GM12878 (cell line): ENCODE measurements at places on chromosomes 11 and 22. TPM values are rescaled to one million over a fixed set of nuclear protein-coding genes. Genes with fewer than 3 reads are reported as not detected.
A peak's percentile ranks its signal among the peaks of the same experiment; 100 is the strongest.

Gene VWA5A
- 1.0 and 1.6 TPM in 2 replicates for polyA plus RNA-seq

Gene SESN3
- 0.57 and 0.64 TPM in 2 replicates for polyA plus RNA-seq

Gene TSSK2
- polyA plus RNA-seq: not detected in 2 replicates

Gene POTEH
- 0.06 and 0.08 TPM in 2 replicates for polyA plus RNA-seq

Gene CD6
- polyA plus RNA-seq: 7.2 and 7.6 TPM in 2 replicates

Gene SYNGR1
- 6.2 and 6.3 TPM in 2 replicates for polyA plus RNA-seq

Gene APOBEC3B
- 40.7 and 41.0 TPM in 2 replicates for polyA plus RNA-seq

Gene NKAPD1
- 17.9 and 19.2 TPM in 2 replicates for polyA plus RNA-seq

Gene MN1
- polyA plus RNA-seq: 0.14 TPM in 1 of 2 replicates, not detected in the other

Gene XNDC1N
- 9.9 and 12.8 TPM in 2 replicates for polyA plus RNA-seq

Gene DNAJB13
- not detected in 2 replicates for polyA plus RNA-seq

Gene TMEM184B
- polyA plus RNA-seq: 13.8 and 17.1 TPM in 2 replicates

Gene CCDC73
- polyA plus RNA-seq: 0.20 and 0.22 TPM in 2 replicates

Gene PKDREJ
- polyA plus RNA-seq: not detected in 2 replicates

Gene PPP6R2
- polyA plus RNA-seq: 25.7 and 26.5 TPM in 2 replicates

Gene FOLR1
- polyA plus RNA-seq: not detected in 2 replicates

DNA sequence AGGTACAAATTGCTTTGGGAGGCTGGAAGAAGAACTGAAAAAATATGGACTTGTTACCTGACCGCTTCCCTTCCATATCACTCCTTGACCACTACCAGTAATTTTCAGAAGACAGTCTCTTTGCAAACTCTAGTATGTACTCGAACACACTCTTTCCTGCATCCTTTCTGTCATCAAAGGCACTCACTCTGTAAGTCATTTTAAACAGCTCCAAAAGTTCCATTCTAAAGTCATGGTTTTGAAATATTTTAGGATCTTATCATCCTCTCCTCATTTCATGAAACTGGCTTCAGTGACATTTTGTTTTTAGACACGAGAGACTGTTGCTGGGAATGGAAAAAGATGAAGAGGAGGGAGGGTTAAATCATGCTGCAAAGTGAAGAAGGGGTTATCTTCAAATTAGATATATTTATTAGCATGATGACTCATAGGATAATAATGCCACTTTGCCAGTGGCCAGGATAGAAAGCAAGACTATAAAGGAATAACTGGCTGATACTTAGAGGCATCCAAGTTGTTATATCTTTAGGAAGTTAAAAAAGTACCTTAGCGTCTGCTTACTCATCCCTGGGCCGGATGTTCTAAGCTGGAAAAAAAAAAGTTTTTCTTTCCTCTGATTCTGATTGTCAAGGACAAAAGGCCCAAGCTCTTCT, 549.3 kb downstream of the METTL15 start:
- no peaks in the 10 kb centered on the region for H3K4me1 ChIP-seq
- H3K27me3 ChIP-seq: no peaks in the 10 kb centered on the region
- H3K36me3 ChIP-seq: no peaks in the 10 kb centered on the region
- no peak for DNase-seq
- no peak overlapping the region for H3K27ac ChIP-seq
- no peak overlapping the region for H3K4me3 ChIP-seq

DNA sequence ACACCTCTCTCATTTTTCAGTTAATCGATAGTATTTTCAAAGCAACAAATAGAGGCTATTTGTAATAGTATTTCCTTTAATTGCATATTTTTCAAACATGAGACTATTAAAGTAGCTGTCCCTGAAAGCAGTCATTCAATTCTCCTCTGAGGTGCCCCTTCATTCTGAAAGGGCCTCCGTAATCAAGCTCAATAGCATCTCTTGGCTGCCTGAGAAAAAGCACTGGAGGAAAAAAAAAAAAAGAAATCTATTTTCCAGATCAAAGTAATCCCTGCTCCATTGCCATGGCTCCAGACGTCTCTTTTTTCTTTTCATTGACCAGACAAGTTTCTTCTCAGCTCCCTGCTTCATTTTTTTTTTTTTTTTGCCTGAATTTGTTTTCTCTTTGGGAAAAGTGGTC, 154.5 kb upstream of the BLID start:
- H3K36me3 ChIP-seq: no peaks in the 10 kb centered on the region
- no peaks in the 10 kb centered on the region for H3K4me1 ChIP-seq
- no peak overlapping the region for H3K27ac ChIP-seq
- no peak for DNase-seq
- H3K4me3 ChIP-seq: no peak overlapping the region

DNA sequence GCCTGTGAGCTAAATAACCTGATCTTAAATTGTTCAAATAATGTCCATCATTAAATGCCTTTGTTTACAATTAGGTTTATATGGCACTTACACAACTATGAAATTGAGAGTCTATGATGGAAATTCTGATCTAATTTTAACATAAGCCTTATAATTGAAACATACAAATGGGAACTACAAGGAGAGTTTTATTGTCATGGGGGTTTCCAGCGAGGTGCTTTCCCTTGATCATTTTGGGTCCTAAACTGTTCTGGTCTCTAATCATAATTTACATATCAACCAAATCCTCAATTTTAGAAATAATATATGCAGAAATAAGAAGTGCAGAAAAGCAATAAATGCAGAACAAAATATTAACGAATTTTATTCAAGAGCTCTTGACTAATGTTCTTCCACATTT, 44.9 kb downstream of the RRAS2 start:
- peak overlapping the region; percentile 4; the same call in 1 of the 2 replicates for H3K4me3 ChIP-seq
- H3K27ac ChIP-seq: peak overlapping the region; percentile 75
- peaks cover 62% of the 10 kb centered on the region for H3K4me1 ChIP-seq
- no peak for DNase-seq

DNA sequence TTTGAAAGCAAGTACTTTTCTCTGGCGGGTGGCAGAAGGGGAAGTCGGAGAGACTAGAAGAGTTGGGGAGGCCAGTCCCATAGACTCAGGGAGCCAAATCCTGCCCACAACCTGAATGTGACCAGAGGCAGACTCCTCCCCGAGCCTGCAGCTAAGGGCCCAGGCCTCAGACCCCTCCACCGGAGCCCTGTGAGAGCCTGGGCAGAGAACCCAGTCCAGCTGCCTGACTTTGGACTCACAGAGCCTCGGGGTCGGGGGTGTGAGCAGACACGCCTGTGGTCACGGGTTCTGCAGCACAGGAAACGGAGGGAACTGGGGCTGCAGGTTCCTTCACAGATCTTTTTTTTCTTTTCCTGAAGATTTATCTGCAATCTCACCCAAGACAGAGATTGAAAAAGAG, 312.3 kb downstream of the CTTN start:
- no peak overlapping the region for H3K27ac ChIP-seq
- no peaks in the 10 kb centered on the region for H3K36me3 ChIP-seq
- no peak for DNase-seq
- H3K4me3 ChIP-seq: no peak overlapping the region
- no peaks in the 10 kb centered on the region; the same call in 1 of the 2 replicates for H3K27me3 ChIP-seq
- H3K4me1 ChIP-seq: no peaks in the 10 kb centered on the region

GRCh38 chr11:1307163-1307870, 2.1 kb downstream of the TOLLIP start:
- H3K36me3 ChIP-seq: no peaks in the 10 kb centered on the region
- peaks cover 33% of the 10 kb centered on the region for H3K4me1 ChIP-seq
- H3K4me3 ChIP-seq: peak overlapping the region; percentile 47; the same call in 1 of the 2 replicates

- H3K36me3 ChIP-seq: no peaks in the 10 kb centered on the region
- no peak for DNase-seq
- H3K27ac ChIP-seq: no peak overlapping the region
- H3K27me3 ChIP-seq: no peaks in the 10 kb centered on the region
- no peaks in the 10 kb centered on the region for H3K4me1 ChIP-seq
- no peak overlapping the region for H3K4me3 ChIP-seq
Observed at GRCh38 chr11:35825386-35825785, 118.5 kb upstream of the LDLRAD3 start.

DNA sequence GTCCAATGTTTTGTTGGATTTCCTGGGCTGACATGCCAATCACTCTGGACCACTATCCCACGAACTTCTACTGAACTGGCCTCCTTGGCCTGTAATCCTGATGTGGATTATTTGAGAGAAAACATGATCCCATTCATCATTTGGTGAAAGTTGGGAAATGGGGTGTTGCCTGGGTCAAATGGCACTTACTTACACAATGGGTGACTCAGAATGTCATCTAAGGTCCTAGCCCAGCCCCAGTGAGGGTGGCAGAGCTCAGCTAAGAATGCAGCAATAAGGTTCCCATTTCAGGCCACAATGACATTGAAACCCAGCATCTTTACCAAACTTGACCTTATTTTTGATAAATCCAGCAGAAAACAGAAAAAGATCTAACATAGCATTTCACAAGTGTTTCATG, 8.0 kb upstream of the DSCAML1 start:
- H3K4me1 ChIP-seq: peaks cover 17% of the 10 kb centered on the region
- DNase-seq: no peak
- H3K27ac ChIP-seq: no peak overlapping the region
- H3K27me3 ChIP-seq: no peaks in the 10 kb centered on the region
- H3K36me3 ChIP-seq: no peaks in the 10 kb centered on the region

GRCh38 chr11:297586-298405, 1.5 kb downstream of the IFITM5 start:
- H3K4me1 ChIP-seq: peaks cover 3% of the 10 kb centered on the region
- no peak overlapping the region for H3K27ac ChIP-seq
- no peaks in the 10 kb centered on the region for H3K36me3 ChIP-seq
- DNase-seq: no peak
- H3K27me3 ChIP-seq: no peaks in the 10 kb centered on the region; the same call in 1 of the 2 replicates
- H3K4me3 ChIP-seq: no peak overlapping the region

GRCh38 chr11:132095230-132096131, 725.1 kb downstream of the NTM start:
- no peaks in the 10 kb centered on the region for H3K4me1 ChIP-seq
- no peak for DNase-seq
- no peak overlapping the region for H3K4me3 ChIP-seq
- H3K27me3 ChIP-seq: no peaks in the 10 kb centered on the region

DNA sequence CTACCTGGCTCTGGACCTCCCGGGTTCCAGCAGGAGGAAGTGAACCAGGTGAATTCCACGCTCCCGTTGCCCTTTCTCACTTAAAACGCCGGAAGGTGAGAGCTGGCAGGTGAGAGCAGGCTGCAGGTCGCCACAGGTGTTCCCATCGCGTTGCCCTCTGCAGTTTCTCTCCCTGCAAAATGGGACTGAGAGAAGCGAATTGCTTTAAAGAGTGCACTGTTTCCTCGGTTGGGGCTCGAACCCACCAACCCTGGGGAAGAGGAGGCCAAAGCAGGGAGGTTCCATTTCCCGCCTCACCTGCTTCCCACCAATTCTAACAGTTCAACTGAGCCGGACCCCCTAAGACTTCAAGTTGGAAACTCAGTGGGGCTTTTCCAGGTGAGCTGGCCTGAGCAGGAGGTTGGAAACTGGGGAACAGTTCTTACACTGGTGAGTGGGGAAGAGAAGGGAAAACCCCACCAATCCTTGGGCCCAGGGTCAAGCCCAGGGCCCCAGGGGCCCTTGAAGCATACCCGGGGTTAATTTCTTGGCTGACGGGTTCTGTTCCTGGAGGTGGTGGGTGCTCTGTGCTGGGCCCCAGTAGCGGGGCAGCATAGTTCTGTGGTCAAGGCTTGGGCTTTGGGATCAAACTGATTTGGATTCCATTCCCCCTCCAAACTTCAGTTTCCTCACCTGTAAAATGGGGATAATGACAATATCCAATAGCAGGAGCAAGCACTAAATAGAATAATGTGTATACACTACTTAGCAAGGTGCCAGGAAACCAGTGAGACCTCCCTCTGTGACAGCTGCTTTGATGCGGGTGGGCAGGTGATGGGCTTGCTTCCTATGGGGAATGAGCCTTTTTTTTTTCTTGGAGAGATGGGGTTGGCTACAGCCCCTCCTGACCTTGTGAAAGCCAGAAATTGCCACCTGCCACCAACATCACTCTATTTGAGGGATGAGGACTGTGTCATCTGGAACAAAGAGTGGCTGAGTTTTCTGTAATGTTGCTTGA, 788 bp downstream of the CD82 start:
- H3K27ac ChIP-seq: peak overlapping the region; percentile 83
- H3K27me3 ChIP-seq: no peaks in the 10 kb centered on the region
- peaks cover 35% of the 10 kb centered on the region for H3K4me1 ChIP-seq
- H3K4me3 ChIP-seq: peak overlapping the region; percentile 89

DNA sequence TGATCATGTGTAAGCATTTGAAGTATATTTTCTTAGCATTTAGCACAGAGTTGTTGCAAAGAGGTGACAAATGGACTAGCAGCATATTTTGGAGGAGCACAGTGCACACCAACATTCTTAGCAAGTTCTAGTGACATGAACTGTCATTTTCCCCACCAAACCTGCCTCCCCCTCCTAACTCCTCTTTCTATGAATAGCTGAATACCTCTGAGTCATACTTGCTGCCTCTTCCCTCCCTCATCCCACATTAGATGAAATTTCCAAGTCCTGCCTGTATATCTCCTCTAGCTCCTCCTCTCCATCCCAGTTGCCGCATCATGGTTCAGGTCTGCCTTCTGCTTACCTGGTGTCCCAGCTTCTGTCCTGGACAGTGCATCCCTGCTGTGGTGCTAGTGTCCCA, 7.2 kb downstream of the OSBP2 start:
- peaks cover 24% of the 10 kb centered on the region for H3K4me1 ChIP-seq
- no peaks in the 10 kb centered on the region for H3K27me3 ChIP-seq
- no peak for DNase-seq
- no peak overlapping the region for H3K4me3 ChIP-seq
- no peaks in the 10 kb centered on the region for H3K36me3 ChIP-seq

GRCh38 chr11:16338393-16338792, 18.0 kb downstream of the SOX6 start:
- H3K27ac ChIP-seq: no peak overlapping the region
- H3K4me3 ChIP-seq: no peak overlapping the region
- H3K27me3 ChIP-seq: no peaks in the 10 kb centered on the region
- no peaks in the 10 kb centered on the region for H3K4me1 ChIP-seq
- no peak for DNase-seq

DNA sequence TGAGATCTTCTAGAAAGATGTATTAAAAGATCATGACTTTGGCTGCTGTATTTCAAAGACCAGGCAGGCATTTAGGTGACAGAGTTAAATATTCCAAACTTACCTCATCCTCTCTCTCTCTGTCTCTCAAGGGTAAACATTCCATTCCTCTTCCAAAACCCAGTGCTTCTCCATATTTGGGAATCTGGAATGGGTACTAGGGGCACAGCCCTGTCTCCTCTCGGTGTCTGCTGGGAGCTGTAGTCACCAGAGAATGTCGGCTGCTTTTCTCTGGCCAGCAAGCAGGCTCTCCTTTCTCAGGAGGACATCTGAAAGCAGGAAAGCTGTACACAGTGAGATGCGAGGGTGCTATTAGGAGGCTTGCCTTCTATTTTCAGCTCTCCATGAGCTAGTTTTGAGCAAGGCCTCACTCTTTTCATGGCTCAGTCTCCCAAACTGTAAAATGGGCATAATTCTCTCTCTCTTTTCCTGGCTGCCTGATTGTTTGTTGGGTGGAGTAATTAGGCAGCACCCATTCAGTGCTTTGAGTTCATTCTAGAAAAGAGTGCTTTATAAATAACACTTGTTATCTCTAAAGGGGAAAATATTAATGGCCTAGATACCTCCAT, 9.3 kb upstream of the PEX26 start:
- H3K27me3 ChIP-seq: no peaks in the 10 kb centered on the region
- DNase-seq: no peak
- H3K4me1 ChIP-seq: peaks cover 31% of the 10 kb centered on the region
- H3K27ac ChIP-seq: no peak overlapping the region

GRCh38 chr22:22836635-22837034, 51.0 kb upstream of the IGLL5 start:
- DNase-seq: no peak
- H3K4me3 ChIP-seq: no peak overlapping the region
- no peak overlapping the region for H3K27ac ChIP-seq
- H3K4me1 ChIP-seq: no peaks in the 10 kb centered on the region; the same call in 1 of the 2 replicates
- H3K36me3 ChIP-seq: no peaks in the 10 kb centered on the region
- H3K27me3 ChIP-seq: no peaks in the 10 kb centered on the region

- H3K27ac ChIP-seq: no peak overlapping the region
- no peak overlapping the region for H3K4me3 ChIP-seq
- peaks cover 1% of the 10 kb centered on the region for H3K27me3 ChIP-seq
- no peaks in the 10 kb centered on the region for H3K36me3 ChIP-seq
- DNase-seq: no peak
- H3K4me1 ChIP-seq: no peaks in the 10 kb centered on the region
Observed at GRCh38 chr11:86575927-86576326, 96.5 kb downstream of the ME3 start.
